B cell (primary cell): ENCODE measurements at places on chromosomes 11 and 22. TPM values are rescaled to one million over a fixed set of nuclear protein-coding genes. Genes with fewer than 3 reads are reported as not detected.
A peak's percentile ranks its signal among the peaks of the same experiment; 100 is the strongest.

C1QTNF5 gene
- polyA plus RNA-seq: not detected in 2 replicates

RTN4R gene
- polyA plus RNA-seq: 0.79 and 0.92 TPM in 2 replicates

E2F8 gene
- 0.13 and 0.24 TPM in 2 replicates for polyA plus RNA-seq

HEPACAM gene
- not detected in 2 replicates for polyA plus RNA-seq

FAM111B gene
- polyA plus RNA-seq: 2.5 and 3.6 TPM in 2 replicates

DEUP1 gene
- polyA plus RNA-seq: not detected in 2 replicates

GLB1L2 gene
- 0.27 and 0.31 TPM in 2 replicates for polyA plus RNA-seq

B4GALNT4 gene
- 0.07 TPM in 1 of 2 replicates, not detected in the other for polyA plus RNA-seq

FXYD2 gene
- polyA plus RNA-seq: 0.43 and 0.61 TPM in 2 replicates

DNA sequence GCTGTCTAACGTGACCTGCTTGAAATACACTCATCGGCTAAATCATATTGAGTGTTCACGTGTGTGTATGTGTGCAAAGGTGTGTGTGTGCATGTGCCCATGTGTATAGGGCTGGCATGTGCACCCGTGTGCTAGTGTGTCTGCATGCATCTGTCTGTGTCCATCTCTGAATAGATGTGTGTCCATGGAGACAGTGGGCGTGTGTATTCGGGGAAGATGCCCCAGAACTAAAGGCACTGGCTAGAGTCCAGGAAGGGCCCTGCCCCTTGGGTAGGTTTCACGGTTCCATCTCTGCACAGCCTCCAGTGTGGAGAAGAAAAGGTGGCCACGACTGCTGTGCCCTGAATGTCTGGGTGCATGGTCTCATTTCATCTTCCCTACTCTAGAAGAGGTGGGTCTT lies 220.3 kb downstream of the MN1 start:
- H3K36me3 ChIP-seq: no peaks in the 10 kb centered on the region
- DNase-seq: no peak
- no peak overlapping the region for H3K27ac ChIP-seq
- no peaks in the 10 kb centered on the region for H3K27me3 ChIP-seq

- no peak for DNase-seq
- H3K27ac ChIP-seq: no peak overlapping the region
- no peaks in the 10 kb centered on the region for H3K36me3 ChIP-seq
- no peaks in the 10 kb centered on the region for H3K4me1 ChIP-seq
- no peaks in the 10 kb centered on the region for H3K27me3 ChIP-seq
These were observed 16.4 kb upstream of the OR6M1 start for GRCh38 chr11:123822599-123822998.

DNA sequence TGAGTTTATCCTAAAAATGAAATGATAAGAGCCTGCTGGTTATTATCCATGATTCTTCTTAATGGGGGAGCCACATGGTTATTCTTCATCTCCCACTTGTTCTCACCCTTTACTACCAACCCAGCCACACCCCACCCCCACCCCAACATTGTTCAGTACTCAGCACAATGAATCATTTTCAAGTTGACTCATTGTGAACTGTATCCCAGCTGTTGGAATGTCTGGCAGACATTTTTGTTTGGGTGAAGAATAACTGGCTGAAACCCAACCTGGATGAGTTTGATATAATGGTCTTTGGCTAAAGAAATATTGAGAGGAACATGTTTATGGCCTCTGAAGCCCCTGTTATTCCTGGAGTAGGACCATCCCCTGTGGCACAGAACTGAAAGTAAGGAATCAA lies 136.2 kb downstream of the ELP4 start:
- H3K27me3 ChIP-seq: no peaks in the 10 kb centered on the region
- H3K27ac ChIP-seq: no peak overlapping the region
- no peaks in the 10 kb centered on the region for H3K4me1 ChIP-seq
- no peak overlapping the region for H3K4me3 ChIP-seq
- no peaks in the 10 kb centered on the region for H3K36me3 ChIP-seq

DNA sequence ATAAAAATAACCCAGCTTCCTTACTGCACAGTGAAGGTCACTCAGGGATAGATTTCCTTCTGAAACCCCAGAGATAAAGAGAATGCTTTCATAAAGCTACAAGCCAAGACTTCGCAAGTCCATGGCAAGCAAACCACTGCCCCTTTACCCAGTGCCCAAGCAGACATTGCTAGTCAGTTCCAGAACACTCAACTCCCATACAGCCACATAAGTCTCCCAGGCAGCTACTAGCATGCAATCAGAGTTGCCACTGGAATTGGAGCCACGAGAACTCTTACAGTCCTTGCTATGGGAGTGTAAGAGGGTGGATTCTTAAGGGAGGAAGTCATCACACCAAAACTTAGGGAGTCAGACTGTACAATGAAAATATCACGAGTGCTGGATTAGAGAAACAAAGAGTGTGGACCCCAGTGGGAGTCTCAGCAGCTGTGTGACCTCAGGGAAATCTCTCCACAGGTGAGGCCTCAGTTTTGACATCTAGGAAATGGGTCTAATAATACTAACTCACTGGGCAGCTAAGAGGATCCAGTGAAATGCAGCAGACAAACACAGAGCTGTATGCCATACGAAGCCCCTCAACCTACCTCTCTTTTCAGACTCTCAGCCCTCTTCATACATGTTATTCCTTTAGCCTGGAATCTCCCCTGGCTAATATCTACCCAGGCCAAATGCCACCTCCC lies 526.6 kb downstream of the MN1 start:
- H3K27me3 ChIP-seq: no peaks in the 10 kb centered on the region
- no peak overlapping the region for H3K4me3 ChIP-seq
- DNase-seq: no peak
- no peaks in the 10 kb centered on the region for H3K4me1 ChIP-seq
- H3K36me3 ChIP-seq: no peaks in the 10 kb centered on the region

DNA sequence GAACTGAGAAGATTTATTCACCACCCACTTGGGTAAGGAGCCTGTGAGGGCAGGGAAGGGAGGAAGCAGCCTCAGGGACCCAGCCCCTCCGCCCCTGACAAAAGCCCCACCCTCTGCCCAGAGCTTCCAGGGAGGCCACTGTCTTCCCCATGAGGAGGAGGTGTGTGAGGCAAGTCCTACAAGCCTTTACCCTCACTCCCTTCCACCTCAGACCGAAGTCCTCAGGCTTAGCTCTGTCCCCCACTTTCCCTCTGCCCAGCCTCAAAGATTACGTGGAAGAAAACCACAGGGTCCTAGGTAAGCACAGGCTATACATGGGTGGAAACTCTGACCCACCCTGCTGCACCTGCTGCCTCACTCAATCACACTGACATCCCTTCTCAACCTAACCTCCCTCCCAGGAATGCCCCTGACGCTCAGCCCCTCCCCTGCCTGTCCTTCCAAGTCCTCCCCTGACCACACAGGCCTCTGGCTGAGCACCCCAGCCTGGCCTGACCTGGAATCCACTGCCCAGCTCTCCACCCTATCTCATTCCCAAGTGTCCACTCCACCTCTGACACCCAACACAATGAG lies 3.6 kb upstream of the ARAP1 start:
- no peak for DNase-seq
- H3K4me1 ChIP-seq: peaks cover 22% of the 10 kb centered on the region
- H3K27ac ChIP-seq: no peak overlapping the region
- H3K27me3 ChIP-seq: no peaks in the 10 kb centered on the region
- H3K4me3 ChIP-seq: no peak overlapping the region

- H3K27me3 ChIP-seq: no peaks in the 10 kb centered on the region
- H3K27ac ChIP-seq: peak overlapping the region; percentile 96
- peak overlapping the region; percentile 88 for H3K4me3 ChIP-seq
- peak; percentile 13 for DNase-seq
These were observed 1.7 kb downstream of the CREBZF start for GRCh38 chr11:85663080-85663752.
